ENCODE measurements at places on chromosomes 13 and 19.

GRCh38 chr13:29480893-29481525, 114.5 kb downstream of the SLC7A1 start:
- DNase-seq, result no peak

DNA sequence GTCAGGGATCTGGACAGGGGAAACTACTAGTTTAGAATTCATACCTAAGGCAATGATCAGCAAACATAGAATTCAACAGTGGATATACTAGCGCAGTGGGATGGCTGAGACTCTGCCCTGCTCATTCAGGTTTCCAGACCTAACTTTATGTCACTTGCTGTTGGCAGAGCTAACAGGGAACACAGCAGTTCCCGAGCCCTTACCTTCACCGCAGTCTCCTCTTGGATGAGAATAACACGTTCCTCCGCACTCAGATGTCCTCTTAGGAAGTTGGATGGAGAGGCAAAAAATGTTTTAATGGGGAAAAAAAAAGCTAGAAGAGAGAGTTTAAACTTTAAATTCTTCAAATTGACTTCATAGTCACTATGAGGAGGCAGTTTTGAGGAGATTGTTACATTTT, 159.7 kb upstream of the FREM2 start:
- no peak for DNase-seq

GRCh38 chr13:77514336-77514726, 21.2 kb upstream of the SCEL start:
- no peak for DNase-seq

DNA sequence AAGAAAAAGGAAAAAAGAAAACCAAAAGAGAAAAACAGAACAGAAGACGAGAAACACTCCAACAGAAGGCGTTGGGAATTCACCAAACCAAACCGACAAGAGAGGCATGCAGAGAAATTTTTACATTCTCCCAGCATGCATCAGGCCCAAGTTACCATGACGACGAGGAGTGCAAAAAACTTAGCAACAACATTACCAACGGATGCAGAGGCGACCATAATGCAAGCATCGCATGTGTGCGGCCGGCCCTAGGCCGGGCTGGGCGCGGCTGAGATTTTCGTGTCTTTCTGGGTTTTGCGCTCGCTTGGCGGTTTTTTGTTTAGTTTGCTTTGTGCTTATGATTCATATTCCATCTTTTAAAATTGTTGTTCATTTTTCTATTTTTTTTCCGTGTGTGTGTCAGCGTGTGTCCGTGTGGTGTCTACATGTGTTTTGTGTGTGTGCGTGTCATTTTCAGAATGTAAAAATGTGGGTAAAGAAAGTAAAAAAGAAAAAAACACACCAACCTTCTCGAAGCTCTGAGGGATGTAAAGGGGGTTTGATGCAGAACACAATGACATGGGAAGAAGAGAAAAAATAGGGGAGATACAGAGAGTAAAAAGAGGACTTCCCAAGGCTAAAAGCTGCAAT, 84.9 kb downstream of the PTPRS start:
- DNase-seq, result no peak

DNA sequence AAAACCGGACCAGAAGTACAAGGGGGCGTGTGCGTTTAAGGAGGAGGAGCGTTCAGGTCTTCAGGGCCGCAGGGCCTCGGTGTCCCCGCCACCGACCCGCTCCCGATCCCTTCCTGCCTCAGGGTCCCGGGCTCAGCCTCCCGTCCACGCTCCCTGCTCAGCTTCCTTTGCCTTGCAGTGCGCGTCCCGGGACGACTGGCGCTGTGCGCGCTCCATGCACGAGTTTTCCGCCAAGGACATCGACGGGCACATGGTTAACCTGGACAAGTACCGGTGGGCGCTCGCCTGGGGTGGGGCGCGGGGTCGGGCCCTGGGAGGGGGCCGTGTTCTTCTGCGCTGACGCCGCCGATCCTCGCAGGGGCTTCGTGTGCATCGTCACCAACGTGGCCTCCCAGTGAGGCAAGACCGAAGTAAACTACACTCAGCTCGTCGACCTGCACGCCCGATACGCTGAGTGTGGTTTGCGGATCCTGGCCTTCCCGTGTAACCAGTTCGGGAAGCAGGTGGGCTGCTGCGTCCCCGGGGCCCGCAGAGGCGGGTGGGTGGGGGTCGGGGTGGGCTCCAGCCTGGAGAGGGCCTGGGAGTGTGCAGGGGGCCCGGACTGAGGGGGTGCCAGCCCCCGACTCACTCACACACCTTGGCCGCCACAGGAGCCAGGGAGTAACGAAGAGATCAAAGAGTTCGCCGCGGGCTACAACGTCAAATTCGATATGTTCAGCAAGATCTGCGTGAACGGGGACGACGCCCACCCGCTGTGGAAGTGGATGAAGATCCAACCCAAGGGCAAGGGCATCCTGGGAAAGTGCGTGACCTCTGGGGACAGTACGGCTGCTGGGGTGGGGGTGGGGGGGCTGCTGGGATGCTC, 1.4 kb downstream of the GPX4 start:
- no peak for DNase-seq

DNA sequence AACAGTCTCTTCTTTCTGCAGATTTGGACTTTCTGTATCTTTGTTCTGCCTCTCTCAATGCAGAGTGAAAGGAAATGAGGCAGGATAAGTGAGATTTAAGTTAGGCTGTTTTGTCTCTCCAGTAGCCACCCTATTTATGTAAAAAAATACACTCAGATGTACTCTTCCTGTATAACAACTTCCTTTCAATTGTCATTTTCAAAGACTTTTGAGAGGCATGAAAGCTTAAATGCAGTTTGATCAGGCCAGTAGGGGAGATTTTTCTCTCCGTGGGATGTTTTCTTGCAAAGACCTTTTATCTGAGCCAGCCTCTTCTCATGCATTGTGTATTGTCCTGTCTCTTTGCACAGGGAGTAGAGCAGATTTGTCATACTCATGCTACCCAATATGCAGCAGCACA, 166.8 kb downstream of the SLITRK5 start:
- no peak for DNase-seq

DNA sequence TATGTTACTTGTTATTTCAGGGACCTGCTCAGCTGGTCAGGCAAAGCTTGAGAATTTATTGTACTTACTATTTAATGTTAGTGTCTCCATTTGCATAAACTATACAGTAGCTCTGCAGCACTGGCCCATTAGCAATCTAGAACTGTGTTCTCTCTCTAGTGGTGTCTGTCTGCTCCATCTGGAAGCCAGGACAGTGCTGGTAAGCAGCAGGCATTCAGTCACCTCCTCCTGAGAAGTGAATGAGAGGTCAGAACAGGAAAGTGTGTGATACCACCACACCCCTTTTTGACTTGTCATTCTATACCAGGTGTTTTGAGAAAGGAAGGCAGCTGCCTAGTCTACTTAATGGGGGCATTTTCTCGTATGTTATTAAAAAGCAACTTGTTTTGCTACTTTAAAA, 3.9 kb downstream of the COG3 start:
- no peak for DNase-seq

GRCh38 chr13:72842991-72843390, 61.1 kb downstream of the PIBF1 start:
- DNase-seq, result no peak

- DNase-seq, result no peak
These were observed 11.8 kb downstream of the RASA3 start for GRCh38 chr13:114120591-114121011.

GRCh38 chr13:73622381-73622780, 511.8 kb downstream of the KLF12 start:
- DNase-seq, result no peak

DNA sequence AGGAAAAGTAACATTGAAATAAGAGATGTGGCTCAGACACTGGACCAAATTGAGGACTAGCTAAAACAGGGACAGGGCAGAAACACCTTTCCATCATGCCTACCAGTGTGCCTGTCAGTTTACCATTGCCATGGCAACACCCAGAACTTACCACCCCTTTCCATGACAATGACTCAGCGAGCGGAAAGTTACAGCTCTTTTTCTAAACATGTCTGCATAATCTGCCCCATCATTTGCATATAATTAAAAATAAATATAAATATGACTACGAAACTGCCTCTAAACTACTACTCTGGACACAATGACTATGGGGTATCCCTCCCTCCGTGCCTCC, 96.0 kb downstream of the UBL3 start:
- DNase-seq, result no peak

DNA sequence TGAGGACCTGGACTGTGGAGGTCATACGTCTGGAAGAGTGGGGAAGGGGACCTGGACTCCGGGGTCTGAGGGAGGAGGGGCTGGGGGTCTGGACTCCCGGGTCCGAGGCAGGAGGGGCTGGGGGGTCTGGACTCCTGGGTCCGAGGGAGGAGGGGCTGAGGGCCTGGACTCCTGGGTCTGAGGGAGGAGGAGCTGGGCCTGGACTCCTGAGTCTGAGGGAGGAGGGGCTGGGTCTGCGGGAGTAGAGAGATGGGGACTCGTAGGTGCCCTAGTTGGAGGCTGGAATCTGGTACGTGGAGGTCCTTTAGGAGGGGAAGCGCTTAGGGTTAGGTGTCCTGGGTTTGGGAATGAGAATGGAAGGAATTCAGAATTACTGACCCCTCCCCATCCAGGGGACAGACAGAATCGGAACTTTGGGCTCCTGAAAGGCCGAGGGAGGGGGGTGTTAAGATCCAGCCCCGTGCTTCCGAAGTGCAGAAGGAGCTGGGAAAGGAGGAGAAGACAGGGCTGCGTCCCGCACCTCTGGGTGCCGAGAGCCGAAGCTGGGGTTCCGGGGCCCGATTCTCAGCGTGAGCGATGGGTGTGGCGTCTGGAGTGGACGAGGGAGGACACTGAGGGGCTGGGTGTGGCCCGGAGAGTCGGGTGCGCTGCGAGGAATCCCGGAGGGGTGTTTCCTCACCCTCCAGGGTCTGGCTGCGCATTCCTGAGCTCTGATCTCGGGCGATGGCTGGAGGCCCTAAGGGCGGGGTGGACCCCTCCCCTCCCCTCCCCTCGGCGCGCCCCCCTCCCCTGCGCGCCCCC, 608 bp downstream of the MYADM start:
- peak; percentile 69 for DNase-seq

- peak; percentile 14 for DNase-seq
These were observed 51.3 kb downstream of the WDR87 start for GRCh38 chr19:37855098-37855497.

DNA sequence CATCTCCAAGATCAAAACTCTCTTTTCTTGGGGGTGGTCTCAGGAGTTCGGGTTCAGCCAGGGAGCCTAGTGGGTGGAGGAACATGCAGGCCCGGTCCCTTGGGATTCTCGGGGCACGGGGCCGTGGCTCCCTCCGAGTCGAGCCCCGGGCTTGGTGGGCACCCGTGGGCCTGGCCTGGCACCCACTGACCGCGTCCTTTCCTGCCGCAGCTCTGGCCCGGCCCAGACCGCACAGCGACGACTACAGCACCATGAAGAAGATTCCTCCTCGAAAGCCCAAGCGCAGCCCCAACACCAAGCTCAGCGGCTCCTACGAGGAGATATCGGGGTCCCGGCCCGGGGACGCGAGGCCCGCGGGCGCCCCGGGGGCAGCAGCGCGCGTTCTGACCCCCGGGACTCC, 510.6 kb downstream of the MYO16 start:
- no peak for DNase-seq

GRCh38 chr13:43295825-43296564, 272.6 kb downstream of the DNAJC15 start:
- DNase-seq, result no peak

DNA sequence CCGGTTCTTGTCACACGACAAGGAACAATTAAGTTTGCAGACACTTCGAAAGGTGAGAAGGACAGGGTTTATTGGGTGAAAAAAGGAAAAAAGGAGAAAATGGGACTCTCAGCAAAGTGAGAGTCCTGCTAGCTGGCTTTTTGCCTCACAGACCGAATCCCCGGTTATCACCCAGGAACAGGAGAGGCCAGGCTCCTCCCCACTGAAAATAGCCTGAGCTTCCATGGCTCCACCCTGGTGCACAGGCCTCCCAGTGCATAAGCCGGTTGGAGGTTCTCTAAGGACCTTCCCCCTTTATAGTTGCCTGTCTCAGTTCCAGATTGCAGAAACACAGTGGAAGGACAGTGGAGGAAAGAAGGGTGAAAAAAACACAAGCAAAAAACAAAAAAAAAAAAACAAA, 571.7 kb downstream of the KCTD12 start:
- no peak for DNase-seq

- no peak for DNase-seq
These were observed 41.6 kb downstream of the LRCH1 start for GRCh38 chr13:46594374-46595078.
